ENCODE measurements at places on chromosomes 5 and 9. TPM values are rescaled to one million over a fixed set of nuclear protein-coding genes. Genes with fewer than 3 reads are reported as not detected.
A peak's percentile ranks its signal among the peaks of the same experiment; 100 is the strongest.

Gene PDCD1LG2
- 29.3 TPM for total RNA-seq

DNA sequence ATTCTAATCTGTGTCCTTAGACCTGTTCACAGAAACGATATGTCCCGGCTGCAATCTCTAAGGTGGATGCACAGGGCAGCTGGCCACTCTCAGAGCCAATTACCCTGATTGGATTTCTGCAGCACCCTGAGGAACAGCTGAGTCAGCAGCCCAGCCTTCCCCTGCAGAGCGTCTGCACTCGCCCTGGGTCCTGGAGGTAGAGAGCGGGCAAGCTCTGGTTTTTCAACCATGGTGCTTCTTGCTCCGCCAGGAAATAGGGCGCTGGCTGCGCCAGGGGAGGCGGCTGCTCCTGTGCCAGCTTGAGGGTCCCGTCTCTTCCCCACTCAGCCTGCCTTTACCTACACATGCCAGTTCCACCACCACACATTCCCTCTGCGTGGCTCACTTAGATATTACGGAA lies 19.2 kb downstream of the NDUFS6 start:
- no peaks in the 10 kb centered on the region for H3K4me1 ChIP-seq
- H3K27me3 ChIP-seq = no peaks in the 10 kb centered on the region
- H3K4me3 ChIP-seq = no peak overlapping the region
- no peak overlapping the region for H3K27ac ChIP-seq

Gene CCL28
- total RNA-seq = 13.1 TPM

- H3K36me3 ChIP-seq = no peaks in the 10 kb centered on the region
- no peak for DNase-seq
- no peak overlapping the region for H3K27ac ChIP-seq
Measured at GRCh38 chr5:159878988-159879471, 37.3 kb upstream of the ADRA1B start.

GRCh38 chr9:124022201-124023121 lies 10.9 kb downstream of the LHX2 start:
- H3K4me3 ChIP-seq = no peak overlapping the region
- H3K36me3 ChIP-seq = no peaks in the 10 kb centered on the region
- no peak overlapping the region for H3K27ac ChIP-seq
- no peaks in the 10 kb centered on the region for H3K4me1 ChIP-seq
- H3K27me3 ChIP-seq = peaks cover 70% of the 10 kb centered on the region

- no peak for DNase-seq
- H3K27ac ChIP-seq = no peak overlapping the region
- H3K4me3 ChIP-seq = no peak overlapping the region
- H3K36me3 ChIP-seq = no peaks in the 10 kb centered on the region
Measured at GRCh38 chr9:76552751-76553455, 93.9 kb downstream of the GCNT1 start.

- H3K36me3 ChIP-seq = no peaks in the 10 kb centered on the region
- no peak overlapping the region for H3K27ac ChIP-seq
- no peaks in the 10 kb centered on the region for H3K4me1 ChIP-seq
Measured at GRCh38 chr9:37678789-37679273, 28.1 kb downstream of the FRMPD1 start.

- no peak overlapping the region for H3K4me3 ChIP-seq
- H3K36me3 ChIP-seq = no peaks in the 10 kb centered on the region
- DNase-seq = no peak
- H3K27me3 ChIP-seq = no peaks in the 10 kb centered on the region
Measured at GRCh38 chr9:108049026-108049607, 559.5 kb upstream of the KLF4 start.

GRCh38 chr5:92353107-92354030 lies 970.3 kb upstream of the ARRDC3 start:
- no peaks in the 10 kb centered on the region for H3K4me1 ChIP-seq
- no peaks in the 10 kb centered on the region for H3K27me3 ChIP-seq
- H3K4me3 ChIP-seq = no peak overlapping the region
- H3K27ac ChIP-seq = no peak overlapping the region

DNA sequence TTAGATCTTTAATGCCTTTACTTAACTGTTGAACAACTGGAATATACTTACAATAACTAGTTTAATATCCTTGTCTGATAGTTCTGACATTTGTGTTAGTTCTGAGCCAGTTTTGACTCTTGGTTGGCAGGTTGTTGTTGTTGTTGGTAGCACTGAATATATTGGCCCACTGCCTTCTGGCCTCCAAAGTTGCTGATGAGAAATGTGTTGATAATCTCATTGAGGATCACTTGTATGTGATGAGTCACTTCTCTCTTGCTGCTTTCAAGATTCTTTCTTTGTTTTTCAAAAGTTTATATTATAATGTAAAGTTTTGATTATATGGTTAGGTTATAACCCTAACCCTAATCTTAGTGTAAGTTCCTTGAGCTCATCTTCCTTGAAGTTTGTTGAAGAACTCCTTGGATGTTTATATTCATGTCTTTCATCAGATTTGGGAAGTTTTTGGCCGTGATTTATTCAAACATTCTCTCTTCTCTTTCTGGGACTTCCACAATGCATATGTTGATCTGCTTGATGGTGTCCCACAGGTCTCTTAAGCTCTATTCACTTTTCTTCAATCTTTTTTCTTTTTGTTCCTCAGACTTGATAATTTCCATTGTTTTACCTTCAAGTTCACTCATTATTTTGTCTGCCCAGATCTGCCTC lies 149.7 kb downstream of the FGF18 start:
- H3K36me3 ChIP-seq = no peaks in the 10 kb centered on the region
- H3K4me1 ChIP-seq = no peaks in the 10 kb centered on the region
- no peak overlapping the region for H3K4me3 ChIP-seq
- H3K27me3 ChIP-seq = no peaks in the 10 kb centered on the region

- peaks cover 33% of the 10 kb centered on the region for H3K36me3 ChIP-seq
- no peaks in the 10 kb centered on the region for H3K4me1 ChIP-seq
- no peak overlapping the region for H3K27ac ChIP-seq
- H3K27me3 ChIP-seq = no peaks in the 10 kb centered on the region
- H3K4me3 ChIP-seq = no peak overlapping the region
- no peak for DNase-seq
Measured at GRCh38 chr5:126579716-126580115, 15.3 kb downstream of the ALDH7A1 start.

GRCh38 chr9:71670121-71670520 lies 98.2 kb downstream of the CEMIP2 start:
- no peaks in the 10 kb centered on the region for H3K36me3 ChIP-seq
- DNase-seq = no peak
- H3K4me1 ChIP-seq = no peaks in the 10 kb centered on the region

DNA sequence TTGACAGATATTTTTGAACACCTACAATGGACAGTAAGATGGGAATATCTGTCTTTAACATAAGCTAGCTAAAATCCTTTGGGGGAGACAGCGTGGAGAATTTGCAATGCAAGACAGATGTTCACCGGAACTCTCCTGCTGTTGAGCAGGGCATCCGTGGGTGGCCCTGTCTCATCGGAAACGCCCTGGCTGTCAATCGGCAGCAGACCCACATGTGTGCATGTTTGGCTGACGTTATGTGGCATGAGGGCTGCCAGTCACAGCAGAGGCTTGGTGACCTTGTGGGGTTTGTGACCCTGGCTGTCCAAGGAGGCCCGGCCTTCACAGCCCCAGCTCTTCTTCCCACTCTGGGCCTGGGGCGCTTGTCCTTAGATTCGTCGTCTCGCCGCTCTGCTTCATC lies 129.7 kb upstream of the OTULINL start:
- no peak overlapping the region for H3K4me3 ChIP-seq
- H3K4me1 ChIP-seq = no peaks in the 10 kb centered on the region
- DNase-seq = no peak
- H3K27me3 ChIP-seq = no peaks in the 10 kb centered on the region
- no peak overlapping the region for H3K27ac ChIP-seq
- no peaks in the 10 kb centered on the region for H3K36me3 ChIP-seq

Gene SPATA31E1
- not detected for total RNA-seq

- peaks cover 11% of the 10 kb centered on the region for H3K4me1 ChIP-seq
- H3K27ac ChIP-seq = no peak overlapping the region
- H3K4me3 ChIP-seq = no peak overlapping the region
- no peaks in the 10 kb centered on the region for H3K36me3 ChIP-seq
- DNase-seq = no peak
Measured at GRCh38 chr5:171957591-171958251, 48.7 kb downstream of the FBXW11 start.

Gene CFAP90
- total RNA-seq = not detected

GRCh38 chr9:131303381-131304321 lies 14.1 kb downstream of the PLPP7 start:
- no peak for DNase-seq
- H3K27ac ChIP-seq = no peak overlapping the region
- no peaks in the 10 kb centered on the region for H3K36me3 ChIP-seq
- H3K27me3 ChIP-seq = no peaks in the 10 kb centered on the region
- H3K4me3 ChIP-seq = no peak overlapping the region

Gene IL4
- total RNA-seq = not detected

DNA sequence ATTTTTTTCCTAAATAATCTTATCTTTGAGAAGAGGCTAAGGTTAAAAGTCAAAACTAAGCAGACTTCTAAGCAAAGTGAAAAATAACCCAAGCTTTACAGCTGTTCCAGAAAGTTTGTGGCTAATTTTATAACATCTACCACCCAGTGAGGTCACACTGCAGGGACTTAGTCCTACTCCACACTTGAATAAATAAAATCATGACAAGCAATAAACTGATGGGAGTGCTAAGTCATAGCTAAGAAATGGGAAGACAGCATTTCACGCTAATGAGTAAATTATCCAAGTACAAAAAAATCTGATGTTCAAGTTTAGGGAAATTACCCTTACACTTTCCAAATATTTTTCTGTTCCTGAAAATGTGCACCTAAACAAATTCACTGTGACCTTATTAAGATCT lies 47.7 kb downstream of the ZNF608 start:
- no peak for DNase-seq
- no peak overlapping the region for H3K4me3 ChIP-seq
- H3K4me1 ChIP-seq = peaks cover 14% of the 10 kb centered on the region
- H3K27ac ChIP-seq = no peak overlapping the region
- H3K27me3 ChIP-seq = no peaks in the 10 kb centered on the region
- H3K36me3 ChIP-seq = no peaks in the 10 kb centered on the region

Gene MRPL36
- 22.0 TPM for total RNA-seq

GRCh38 chr5:172166030-172166826 lies 21.8 kb downstream of the STK10 start:
- no peaks in the 10 kb centered on the region for H3K27me3 ChIP-seq
- DNase-seq = no peak
- peaks cover 42% of the 10 kb centered on the region for H3K36me3 ChIP-seq
- H3K4me3 ChIP-seq = no peak overlapping the region
- H3K4me1 ChIP-seq = peaks cover 18% of the 10 kb centered on the region

GRCh38 chr5:95809414-95809960 lies 13.0 kb downstream of the GLRX start:
- DNase-seq = no peak
- H3K27me3 ChIP-seq = no peaks in the 10 kb centered on the region
- no peaks in the 10 kb centered on the region for H3K36me3 ChIP-seq
- H3K27ac ChIP-seq = peak overlapping the region; percentile 83

Gene REEP2
- 0.20 TPM for total RNA-seq

GRCh38 chr5:59798862-59799667 lies 94.5 kb downstream of the PDE4D start:
- no peak for DNase-seq
- H3K27ac ChIP-seq = peak overlapping the region; percentile 43
- no peaks in the 10 kb centered on the region for H3K36me3 ChIP-seq
- H3K4me3 ChIP-seq = peak overlapping the region; percentile 35
- H3K4me1 ChIP-seq = peaks cover 20% of the 10 kb centered on the region

- no peak for DNase-seq
- H3K27me3 ChIP-seq = no peaks in the 10 kb centered on the region
Measured at GRCh38 chr5:21680196-21680595, 1172.9 kb downstream of the CDH12 start.

DNA sequence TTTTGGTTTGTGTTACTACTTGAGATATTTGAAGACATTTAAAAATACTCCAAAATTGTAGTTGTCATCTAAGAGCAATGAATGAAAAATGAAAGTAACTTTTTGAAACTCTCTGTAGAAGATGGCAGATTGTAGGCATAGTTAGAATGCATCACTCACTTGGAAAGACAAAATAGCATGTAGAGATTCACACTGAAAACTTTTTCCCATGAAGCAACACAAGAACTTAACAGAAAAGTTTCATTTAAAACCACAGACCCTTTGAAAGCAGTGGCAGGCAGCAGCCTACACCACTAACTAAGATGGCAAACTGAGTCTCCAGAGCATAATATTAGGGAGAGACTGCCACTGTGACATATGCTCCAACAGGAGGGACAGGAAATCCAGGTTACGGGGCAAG lies 18.9 kb upstream of the FAM174A start:
- H3K27me3 ChIP-seq = no peaks in the 10 kb centered on the region

DNA sequence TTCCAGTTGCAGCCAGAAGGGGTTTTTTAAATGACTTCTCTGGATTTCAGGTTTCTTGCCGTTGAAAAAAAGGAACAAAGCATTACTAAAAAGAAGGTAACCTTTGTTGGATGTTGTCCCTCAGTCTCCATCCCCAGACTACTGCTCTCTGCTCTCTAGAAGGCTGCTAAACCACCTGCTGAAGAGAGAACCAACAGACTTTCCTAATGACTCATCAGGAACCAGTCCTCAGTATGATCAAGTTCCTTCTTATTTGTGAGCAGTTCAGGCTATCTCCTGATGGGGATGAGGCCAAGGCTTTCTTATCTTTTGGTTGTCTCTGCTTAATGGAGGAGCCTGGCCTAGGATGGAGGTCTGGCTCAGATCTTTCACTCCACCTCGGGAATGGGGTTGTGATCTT lies 4.1 kb downstream of the KIF4B start:
- H3K27me3 ChIP-seq = no peaks in the 10 kb centered on the region
- H3K27ac ChIP-seq = no peak overlapping the region
- DNase-seq = no peak
- no peak overlapping the region for H3K4me3 ChIP-seq
- no peaks in the 10 kb centered on the region for H3K36me3 ChIP-seq

Gene PTGDS
- 457 TPM for total RNA-seq

DNA sequence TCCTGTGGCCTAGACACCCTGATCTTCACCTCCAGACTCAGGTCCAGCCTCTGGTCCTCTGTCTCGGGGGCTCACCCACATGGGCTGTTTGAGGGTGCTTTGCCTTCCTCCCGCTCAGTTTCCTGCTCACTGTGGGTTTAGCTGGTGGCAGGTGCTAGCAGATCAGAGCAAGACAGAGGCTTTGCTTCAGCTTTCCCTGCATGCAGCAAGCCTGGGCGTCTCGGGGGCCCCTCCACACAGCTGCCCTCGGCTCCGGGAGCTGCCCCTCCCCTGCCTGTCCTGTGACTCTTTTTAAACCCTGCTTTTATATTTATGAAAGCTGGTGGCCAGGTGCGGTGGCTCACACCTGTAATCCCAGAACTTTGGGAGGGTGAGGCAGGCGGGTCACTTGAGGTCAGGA lies 14.6 kb downstream of the MRPL36 start:
- no peaks in the 10 kb centered on the region for H3K27me3 ChIP-seq
- H3K27ac ChIP-seq = no peak overlapping the region
- H3K4me1 ChIP-seq = peaks cover 5% of the 10 kb centered on the region
- peak; percentile 62 for DNase-seq

- H3K4me1 ChIP-seq = peaks cover 96% of the 10 kb centered on the region
- DNase-seq = peak; percentile 73
- H3K27me3 ChIP-seq = no peaks in the 10 kb centered on the region
- H3K4me3 ChIP-seq = peak overlapping the region; percentile 58
- peaks cover 77% of the 10 kb centered on the region for H3K36me3 ChIP-seq
- peak overlapping the region; percentile 51 for H3K27ac ChIP-seq
Measured at GRCh38 chr5:170280011-170280493, 17.5 kb downstream of the LCP2 start.

Gene PCDHGA7
- 2.0 TPM for total RNA-seq

- no peaks in the 10 kb centered on the region for H3K36me3 ChIP-seq
- no peak for DNase-seq
- peak overlapping the region; percentile 94 for H3K27ac ChIP-seq
- peaks cover 12% of the 10 kb centered on the region for H3K4me1 ChIP-seq
Measured at GRCh38 chr5:141850786-141851185, 27.4 kb downstream of the PCDH1 start.

Measured in spleen (tissue), 13 donors.